Activated T-helper 2 cell treated with anti-CD3 and anti-CD28 coated beads, Interferon-gamma antibody, Interleukin-2, Interleukin-4, amounts not matched to agents 10 μg/mL and 5 μg/mL and 100 μg/mL, durations not matched to agents 14 hours and 24 hours and 36 hours (primary cell): ENCODE measurements at places on chromosomes 13 and 19. TPM values are rescaled to one million over a fixed set of nuclear protein-coding genes. Genes with fewer than 3 reads are reported as not detected.

The MADCAM1 gene
- 0.18 and 0.21 TPM in 2 replicates for total RNA-seq

DNA sequence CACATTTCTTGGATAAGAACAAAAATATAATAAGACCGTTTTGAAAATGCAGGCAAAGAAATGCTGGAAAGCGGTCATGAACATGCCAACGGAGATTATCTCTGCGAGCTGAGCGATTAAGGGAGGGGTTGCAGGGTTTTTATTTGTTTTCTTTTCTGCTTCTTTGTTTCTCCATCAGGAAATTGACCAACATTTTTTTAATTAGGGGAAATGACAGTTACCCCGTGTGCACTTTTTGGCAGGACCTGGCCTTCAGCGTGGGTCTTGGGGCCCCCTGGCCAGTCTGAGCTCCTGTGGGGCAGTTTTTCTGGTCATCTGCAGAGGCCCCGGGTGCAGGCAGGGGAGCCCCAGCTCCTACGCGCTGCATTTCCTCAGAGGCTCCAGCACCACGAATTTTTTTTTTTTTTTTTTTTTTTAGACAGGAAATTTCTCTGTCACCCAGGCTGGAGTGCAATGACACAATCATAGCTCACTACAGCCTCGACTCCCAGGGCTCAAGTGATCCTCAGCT, 31.3 kb upstream of the HOMER3 start:
- no peak overlapping the region for H3K4me3 ChIP-seq
- H3K27me3 ChIP-seq: no peaks in the 10 kb centered on the region
- H3K27ac ChIP-seq: no peak overlapping the region
- no peak for DNase-seq

The KASH5 gene
- 0.14 and 0.28 TPM in 2 replicates for total RNA-seq

The ZNF304 gene
- total RNA-seq: 5.2 and 6.5 TPM in 2 replicates

The PODNL1 gene
- total RNA-seq: 0.41 TPM in 1 of 2 replicates, not detected in the other

DNA sequence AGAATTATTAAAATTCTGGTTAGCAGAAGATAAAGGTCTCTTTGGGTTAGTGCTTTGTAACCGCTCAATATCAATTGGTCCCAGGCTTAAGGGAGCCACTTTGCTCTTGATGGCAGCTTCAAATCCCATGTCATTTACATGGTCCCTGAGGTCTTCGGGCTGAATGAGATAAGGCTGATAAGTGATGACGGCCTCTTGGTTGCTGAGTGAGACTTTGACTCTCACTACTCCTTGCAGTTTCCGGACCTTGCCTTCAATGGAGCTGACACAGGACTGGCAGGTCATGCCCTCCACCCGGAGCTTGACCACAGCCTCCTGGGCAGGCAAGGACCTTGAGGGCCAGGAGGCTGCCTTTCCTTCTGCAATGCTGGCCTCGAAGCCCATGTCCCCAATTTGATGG, 36.8 kb downstream of the ATP7B start:
- H3K36me3 ChIP-seq: no peaks in the 10 kb centered on the region
- H3K4me1 ChIP-seq: peaks cover 11% of the 10 kb centered on the region
- H3K27ac ChIP-seq: no peak overlapping the region
- H3K27me3 ChIP-seq: no peaks in the 10 kb centered on the region
- DNase-seq: no peak

GRCh38 chr13:113474179-113474578, 16.3 kb downstream of the DCUN1D2 start:
- peaks cover 55% of the 10 kb centered on the region for H3K36me3 ChIP-seq
- no peaks in the 10 kb centered on the region for H3K4me1 ChIP-seq
- no peaks in the 10 kb centered on the region for H3K27me3 ChIP-seq
- H3K27ac ChIP-seq: no peak overlapping the region
- H3K4me3 ChIP-seq: no peak overlapping the region

- no peak for DNase-seq
- H3K36me3 ChIP-seq: no peaks in the 10 kb centered on the region
- peaks cover 48% of the 10 kb centered on the region for H3K27me3 ChIP-seq
These were observed at the start of gene MTUS2 for GRCh38 chr13:28820099-28821051. Gene MTUS2 (plus strand): TSS chr13:28820339.

GRCh38 chr19:35731779-35732405, 10.4 kb downstream of the IGFLR1 start:
- peaks cover 3% of the 10 kb centered on the region for H3K4me1 ChIP-seq
- H3K27me3 ChIP-seq: no peaks in the 10 kb centered on the region
- no peak overlapping the region for H3K4me3 ChIP-seq
- no peak for DNase-seq
- H3K36me3 ChIP-seq: peaks cover 78% of the 10 kb centered on the region
- no peak overlapping the region for H3K27ac ChIP-seq

- peaks cover 4% of the 10 kb centered on the region for H3K4me1 ChIP-seq
- no peak overlapping the region for H3K27ac ChIP-seq
- DNase-seq: no peak
These were observed 56.2 kb downstream of the RCBTB2 start for GRCh38 chr13:48476686-48477085.

DNA sequence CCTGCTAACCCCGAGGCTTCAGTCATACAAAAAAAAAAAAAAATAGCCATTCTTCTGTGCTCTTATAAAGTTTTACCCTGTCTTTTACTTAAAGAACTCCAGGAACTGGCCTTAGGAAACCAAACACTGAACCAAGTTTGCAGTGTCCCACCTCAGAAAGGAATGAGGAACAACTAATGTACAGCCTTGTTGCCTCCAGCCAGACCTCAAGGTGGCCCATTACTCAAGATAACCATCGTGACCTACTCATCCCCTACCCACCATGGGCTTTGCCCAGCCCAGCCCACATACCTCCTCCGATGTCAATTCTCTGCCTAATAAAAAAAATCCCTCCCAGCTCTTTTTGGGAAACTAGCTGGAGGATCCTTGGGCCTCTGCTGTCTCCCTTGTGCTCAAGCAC, 133.2 kb downstream of the STARD13 start:
- peaks cover 4% of the 10 kb centered on the region for H3K4me1 ChIP-seq
- H3K27me3 ChIP-seq: no peaks in the 10 kb centered on the region
- DNase-seq: no peak
- H3K36me3 ChIP-seq: peaks cover 8% of the 10 kb centered on the region

GRCh38 chr13:66551128-66551527, 679.0 kb downstream of the PCDH9 start:
- no peaks in the 10 kb centered on the region for H3K4me1 ChIP-seq
- DNase-seq: no peak
- H3K36me3 ChIP-seq: no peaks in the 10 kb centered on the region

- no peaks in the 10 kb centered on the region for H3K27me3 ChIP-seq
- DNase-seq: no peak
- H3K4me1 ChIP-seq: peaks cover 12% of the 10 kb centered on the region
- H3K36me3 ChIP-seq: peaks cover under 1% of the 10 kb centered on the region
- H3K27ac ChIP-seq: no peak overlapping the region
These were observed 24.7 kb downstream of the KEAP1 start for GRCh38 chr19:10478476-10478875.

- H3K27me3 ChIP-seq: peaks cover 29% of the 10 kb centered on the region
- peaks cover 34% of the 10 kb centered on the region for H3K4me1 ChIP-seq
- DNase-seq: no peak
- no peaks in the 10 kb centered on the region for H3K36me3 ChIP-seq
- no peak overlapping the region for H3K27ac ChIP-seq
These were observed 18.6 kb upstream of the LAIR1 start for GRCh38 chr19:54383330-54383729.

DNA sequence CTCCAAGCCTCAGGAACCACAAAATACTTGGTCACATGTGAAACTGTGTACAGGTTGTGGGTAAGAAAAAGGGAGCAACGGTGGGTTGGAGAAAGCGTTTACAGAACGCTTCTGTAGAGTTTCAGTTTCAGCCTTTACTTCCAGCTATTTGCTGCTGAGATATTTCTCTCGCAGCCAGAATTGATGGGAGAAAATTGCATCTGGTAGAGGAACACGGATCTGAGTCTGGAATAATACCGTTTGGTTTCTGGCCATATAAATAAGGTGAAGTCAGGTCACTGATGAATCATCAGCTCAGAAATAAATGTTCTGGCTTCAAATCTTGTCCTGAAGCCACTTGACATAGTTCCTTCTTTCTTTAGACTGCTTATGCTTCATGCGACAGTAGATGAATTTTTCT, 20.3 kb upstream of the RFC3 start:
- peaks cover 18% of the 10 kb centered on the region for H3K27me3 ChIP-seq
- no peaks in the 10 kb centered on the region for H3K36me3 ChIP-seq
- no peak overlapping the region for H3K27ac ChIP-seq
- H3K4me1 ChIP-seq: peaks cover 7% of the 10 kb centered on the region

DNA sequence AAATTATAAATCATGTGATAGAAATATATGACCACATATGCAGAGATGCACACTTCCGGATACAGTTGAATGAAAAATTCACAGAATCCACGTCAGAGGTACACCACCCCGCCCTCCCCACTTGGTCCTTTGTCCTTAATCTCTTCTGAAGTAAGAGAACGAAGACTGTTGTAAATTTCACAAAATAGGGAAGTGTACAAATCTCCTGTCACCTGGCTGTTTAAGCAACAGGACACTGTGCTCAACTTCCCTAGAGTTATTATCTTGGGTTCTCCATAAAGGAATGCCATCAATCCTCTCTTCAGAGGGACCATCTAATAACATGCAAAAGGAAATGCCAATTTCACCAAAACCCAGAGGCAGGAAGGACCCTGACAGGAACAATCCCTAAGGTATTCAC, 10.5 kb upstream of the CEACAM6 start:
- no peak overlapping the region for H3K27ac ChIP-seq
- H3K27me3 ChIP-seq: peaks cover 62% of the 10 kb centered on the region
- no peaks in the 10 kb centered on the region for H3K36me3 ChIP-seq

GRCh38 chr19:45962021-45962420, 11.6 kb downstream of the NOVA2 start:
- DNase-seq: no peak
- no peaks in the 10 kb centered on the region for H3K4me1 ChIP-seq
- H3K36me3 ChIP-seq: no peaks in the 10 kb centered on the region
- no peak overlapping the region for H3K27ac ChIP-seq
- peaks cover 37% of the 10 kb centered on the region for H3K27me3 ChIP-seq

- H3K27me3 ChIP-seq: peaks cover 4% of the 10 kb centered on the region
- H3K27ac ChIP-seq: no peak overlapping the region
- H3K4me3 ChIP-seq: no peak overlapping the region
- H3K36me3 ChIP-seq: no peaks in the 10 kb centered on the region
- H3K4me1 ChIP-seq: peaks cover 4% of the 10 kb centered on the region
These were observed 65.6 kb downstream of the UFM1 start for GRCh38 chr13:38415233-38415632.

- no peaks in the 10 kb centered on the region for H3K4me1 ChIP-seq
- no peak for DNase-seq
- H3K27ac ChIP-seq: no peak overlapping the region
- peaks cover 53% of the 10 kb centered on the region for H3K27me3 ChIP-seq
These were observed 7.1 kb upstream of the KL start for GRCh38 chr13:33008946-33009722.

The KPTN gene
- 9.6 and 11.3 TPM in 2 replicates for total RNA-seq

The C19orf25 gene
- total RNA-seq: 33.0 and 37.9 TPM in 2 replicates

The PRTN3 gene
- total RNA-seq: not detected in 2 replicates

The ZNF426 gene
- total RNA-seq: 10.4 and 10.5 TPM in 2 replicates

DNA sequence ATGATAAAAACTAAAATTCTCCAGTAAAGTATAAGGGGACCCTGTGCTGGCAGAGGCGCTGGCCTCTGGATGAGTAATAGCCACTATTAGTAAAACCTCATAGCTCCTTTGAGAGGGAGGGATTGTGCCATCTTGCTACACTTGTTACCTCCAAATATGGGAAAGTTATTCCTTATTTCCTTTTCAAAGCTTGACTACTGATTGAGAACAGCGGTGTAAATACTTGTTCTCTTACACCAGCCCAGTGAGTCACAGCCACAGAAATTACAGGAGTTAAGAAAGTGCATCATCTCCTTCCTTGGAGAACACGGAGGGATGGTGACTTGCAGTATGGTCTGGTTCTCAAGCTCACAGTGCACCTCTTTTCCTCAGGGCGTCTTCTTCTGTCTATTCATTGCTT, 379.0 kb downstream of the EFNB2 start:
- H3K36me3 ChIP-seq: no peaks in the 10 kb centered on the region
- no peak overlapping the region for H3K4me3 ChIP-seq
- H3K27ac ChIP-seq: no peak overlapping the region
- DNase-seq: no peak
- no peaks in the 10 kb centered on the region for H3K4me1 ChIP-seq

DNA sequence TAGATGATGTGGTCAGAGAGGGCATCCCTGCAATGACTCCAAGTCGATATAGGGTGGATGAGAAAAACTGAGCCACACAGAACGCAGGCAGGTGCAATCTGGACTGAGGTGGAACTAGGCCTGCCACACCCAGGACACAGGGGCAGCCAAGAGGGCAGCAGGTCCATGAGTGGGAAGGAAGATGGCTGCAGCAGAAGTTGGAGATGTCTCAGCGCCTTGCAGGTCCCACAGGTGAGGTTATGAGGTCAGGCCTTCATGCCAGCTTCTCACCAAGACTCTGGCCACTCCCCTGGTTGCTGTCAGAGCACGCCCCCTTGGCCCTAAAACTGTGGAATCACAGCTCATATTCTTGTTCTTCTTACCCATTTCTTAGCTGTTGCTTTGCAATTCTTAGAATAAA, 147.7 kb upstream of the VSTM2B start:
- no peaks in the 10 kb centered on the region for H3K36me3 ChIP-seq
- peaks cover 2% of the 10 kb centered on the region for H3K4me1 ChIP-seq
- no peak for DNase-seq
- H3K27me3 ChIP-seq: peaks cover 11% of the 10 kb centered on the region
- no peak overlapping the region for H3K27ac ChIP-seq

- H3K27me3 ChIP-seq: peaks cover 11% of the 10 kb centered on the region
- no peak for DNase-seq
- no peaks in the 10 kb centered on the region for H3K4me1 ChIP-seq
- H3K36me3 ChIP-seq: no peaks in the 10 kb centered on the region
- H3K4me3 ChIP-seq: no peak overlapping the region
- no peak overlapping the region for H3K27ac ChIP-seq
These were observed 14.5 kb upstream of the ABCC4 start for GRCh38 chr13:95315752-95316151.

DNA sequence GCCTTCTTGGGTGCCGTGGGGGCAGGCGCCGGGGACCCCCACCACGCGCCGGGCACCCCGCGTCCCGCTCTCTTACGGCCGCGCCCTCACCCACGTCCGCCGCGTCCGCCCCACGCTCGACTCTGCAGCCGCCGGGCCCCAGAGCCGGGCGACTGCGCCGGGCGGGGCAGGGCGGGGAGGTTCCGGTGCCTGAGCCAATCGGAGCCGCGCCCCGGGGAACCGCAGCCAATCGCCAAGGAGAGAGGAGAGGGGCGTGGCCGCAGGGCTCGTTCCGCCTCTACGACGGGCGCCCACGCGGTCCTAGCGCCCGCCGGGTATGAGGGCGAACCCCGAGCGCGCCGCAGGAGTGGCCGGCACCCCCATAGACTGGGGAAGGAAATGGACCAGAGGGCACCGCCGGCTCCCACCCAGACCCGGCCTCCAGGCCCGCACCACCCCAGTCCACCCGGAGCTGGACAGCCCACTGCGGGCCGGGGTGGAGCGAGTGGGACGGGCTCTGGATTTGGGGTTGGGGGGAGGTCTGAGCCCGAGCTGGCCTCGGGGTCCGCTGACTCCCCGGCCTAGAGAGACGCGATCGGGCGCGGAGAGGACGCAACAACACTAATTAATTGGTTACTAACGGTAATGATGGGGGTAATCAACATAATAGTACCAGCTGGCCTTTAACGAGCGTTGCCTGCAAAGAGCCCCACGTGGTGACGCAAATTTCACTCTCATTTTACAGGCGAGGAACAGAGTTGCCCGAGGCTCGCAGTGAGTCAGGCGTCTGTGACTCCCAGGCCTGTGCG, at the start of gene MFSD12:
Gene MFSD12, minus strand, starts transcription at position 126 of the 788 bp plus-strand sequence. CDS start 183 bp downstream, outside the sequence.
- H3K4me3 ChIP-seq: peak within 1 kb of the TSS; percentile 98
- peak within 1 kb of the TSS; percentile 85 for H3K27ac ChIP-seq
- H3K4me1 ChIP-seq: peaks cover 33% of the 10 kb centered on the region
- peak; percentile 94 for DNase-seq

GRCh38 chr13:77477299-77477848, 58.1 kb upstream of the SCEL start:
- H3K27me3 ChIP-seq: peaks cover 15% of the 10 kb centered on the region
- DNase-seq: no peak
- no peaks in the 10 kb centered on the region for H3K36me3 ChIP-seq
- no peak overlapping the region for H3K27ac ChIP-seq

The PEX11G gene
- 1.3 and 2.5 TPM in 2 replicates for total RNA-seq
